ENCODE measurements at places on chromosomes 11 and 22.

- DNase-seq: no peak
Measured at GRCh38 chr11:9787981-9788521, 124.2 kb downstream of the SWAP70 start.

GRCh38 chr11:60944490-60945294, 7.3 kb downstream of the SLC15A3 start:
- DNase-seq: no peak

GRCh38 chr22:28548406-28548805, 131.2 kb downstream of the TTC28 start:
- DNase-seq: no peak

DNA sequence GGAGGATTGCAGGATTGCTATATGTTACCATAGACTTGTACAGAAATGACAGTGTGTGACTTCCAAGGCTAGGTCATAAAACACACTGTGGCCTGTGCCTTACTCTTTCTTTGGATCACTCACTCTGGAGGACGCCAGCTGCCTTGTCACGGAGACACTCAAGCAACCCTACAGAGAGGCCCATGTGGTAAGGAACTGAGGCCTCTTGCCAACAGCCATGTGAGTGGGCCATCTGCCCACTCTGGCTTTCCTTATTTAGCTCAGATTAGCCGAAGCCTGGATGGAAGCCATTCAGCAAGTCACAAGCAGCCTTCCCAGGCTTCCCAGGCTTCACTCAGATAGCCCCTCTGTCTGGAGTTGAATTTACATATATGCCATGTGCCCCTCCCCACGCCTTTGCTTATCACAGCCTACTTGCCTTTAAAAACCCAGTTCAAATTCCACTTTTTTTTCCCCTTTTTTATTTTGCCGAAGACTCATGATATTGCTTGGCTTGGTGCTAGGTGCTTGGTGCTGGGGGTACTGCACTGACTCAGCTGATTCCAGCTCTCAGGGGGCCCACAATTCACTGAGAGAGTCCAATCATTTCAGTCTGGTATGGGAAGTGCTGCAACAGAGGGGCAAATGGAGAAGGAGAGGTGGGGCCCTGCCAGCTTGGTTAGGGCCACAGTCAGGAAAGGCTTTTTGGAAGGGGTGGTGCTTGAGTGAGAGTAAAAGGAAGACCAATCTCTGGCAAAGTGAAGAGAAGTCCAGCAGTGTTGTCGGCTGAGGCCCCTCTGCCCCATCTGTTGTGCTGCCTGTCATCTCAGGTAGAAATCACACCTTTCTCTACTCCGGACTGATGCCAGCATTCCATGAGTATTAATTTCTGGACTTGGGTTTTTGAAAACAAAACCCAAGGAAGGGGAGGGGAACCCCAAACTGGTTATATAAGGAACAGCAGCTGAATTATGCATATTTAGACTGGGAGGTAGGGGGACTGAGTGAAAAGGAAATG, 14.5 kb upstream of the P4HA3 start:
- no peak for DNase-seq

- no peak for DNase-seq
Measured at GRCh38 chr11:72723508-72723907, 28.7 kb downstream of the ARAP1 start.

- DNase-seq: no peak
Measured at GRCh38 chr22:40330086-40330485, 16.2 kb upstream of the ADSL start.

DNA sequence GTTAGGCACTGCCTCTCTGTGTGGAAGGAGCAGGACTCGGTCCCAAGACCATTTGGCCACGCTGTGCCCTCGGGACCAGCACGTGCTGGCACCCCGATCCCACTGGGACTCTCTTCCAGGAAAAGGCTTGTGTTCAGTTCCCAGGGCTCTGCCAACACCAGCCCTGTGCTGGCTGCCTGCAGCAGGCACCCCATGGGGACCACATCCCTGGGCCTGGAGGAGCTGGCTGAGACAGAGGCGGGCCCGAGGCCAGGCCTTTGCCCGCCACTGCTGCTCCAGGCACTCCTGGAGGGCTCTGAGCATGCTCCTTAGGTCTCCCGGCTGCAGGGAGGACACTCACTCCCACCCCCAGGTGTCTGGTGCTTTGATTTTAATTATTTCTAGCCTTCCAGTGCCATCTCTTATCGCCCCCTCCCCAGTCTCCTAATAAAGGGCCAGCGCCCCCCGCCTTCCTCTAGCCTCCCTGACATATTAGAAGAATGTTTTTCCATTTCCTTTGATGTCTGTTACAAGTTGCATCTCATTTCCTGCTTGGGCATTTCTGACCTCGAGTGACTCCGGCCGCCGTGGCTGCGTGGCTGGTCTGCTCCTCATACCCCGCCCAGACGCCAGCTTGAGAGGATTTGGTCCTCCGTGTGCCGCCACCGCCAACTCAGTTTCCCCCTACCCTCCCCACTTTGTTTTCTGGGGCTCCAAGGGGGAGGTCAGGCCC, 14.4 kb downstream of the CDKN1C start:
- DNase-seq: no peak

DNA sequence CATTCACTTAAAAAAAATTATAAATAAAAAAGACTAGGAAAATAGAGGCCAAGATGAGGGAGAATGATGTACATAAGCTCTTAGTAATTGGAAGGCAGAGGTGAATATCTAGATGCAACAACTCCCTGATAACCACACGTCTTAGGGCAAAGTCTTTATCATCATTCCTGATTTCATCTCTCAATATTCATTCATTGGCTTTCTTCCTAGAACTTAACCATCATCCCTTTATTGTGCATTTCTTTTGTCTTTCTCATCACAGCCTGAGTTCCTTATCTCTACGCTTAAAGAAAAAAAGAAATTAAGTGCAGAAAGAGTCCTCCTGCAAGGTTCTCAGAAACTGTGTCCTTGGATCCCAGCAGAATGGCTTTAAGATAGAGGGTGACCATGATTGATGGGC, 23.2 kb upstream of the FLI1 start:
- DNase-seq: no peak

- DNase-seq: no peak
Measured at GRCh38 chr22:35024364-35024692, 41.6 kb upstream of the ISX start.

DNA sequence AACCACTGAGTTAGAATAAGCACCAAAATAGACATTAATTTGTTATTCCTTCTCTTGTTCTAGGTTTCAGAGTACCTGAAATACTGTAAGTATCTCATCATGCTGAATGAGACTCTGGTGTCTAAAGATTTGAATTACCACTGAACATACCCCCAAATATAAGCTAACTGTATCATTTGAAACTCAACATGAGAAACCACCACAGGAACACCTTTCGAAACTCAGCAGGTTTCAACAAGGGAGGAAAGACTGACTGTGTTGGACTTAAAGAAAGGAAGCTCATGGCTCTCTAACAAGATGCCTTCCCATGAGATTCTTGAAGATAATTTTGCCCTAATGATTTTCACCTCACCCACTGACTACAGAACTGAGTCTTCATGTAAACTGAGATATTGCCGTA, 37.0 kb downstream of the PRCP start:
- DNase-seq: no peak

- DNase-seq: no peak
Measured at GRCh38 chr11:28756977-28757376, 648.8 kb downstream of the METTL15 start.

GRCh38 chr22:35782504-35782903, 64.8 kb downstream of the APOL5 start:
- DNase-seq: no peak

DNA sequence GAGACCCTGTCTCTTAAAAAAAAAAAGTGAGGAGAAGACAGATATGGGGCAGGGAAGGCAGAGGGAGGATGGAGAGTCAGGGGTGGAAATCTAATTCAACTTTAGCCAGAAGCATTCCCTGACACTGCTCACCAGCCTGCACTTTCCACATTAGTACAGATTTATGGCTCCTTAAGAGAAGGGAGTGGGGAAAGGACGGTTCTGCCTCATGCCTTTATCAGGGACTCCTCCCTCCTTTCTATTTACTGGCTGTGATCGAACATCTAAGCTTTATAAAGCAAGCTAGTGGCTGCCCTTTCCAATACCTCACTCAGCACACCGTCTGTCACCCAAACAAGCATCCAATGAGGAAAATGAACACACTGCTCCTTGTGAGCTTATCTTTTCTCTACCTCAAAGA, at the start of gene PATE4:
Gene PATE4, plus strand, starts transcription at position 301 of the 400 bp plus-strand sequence. Its CDS starts 44 bp downstream, at position 345.
- no peak for DNase-seq

- no peak for DNase-seq
Measured at GRCh38 chr11:28169816-28170215, 61.6 kb downstream of the METTL15 start.

DNA sequence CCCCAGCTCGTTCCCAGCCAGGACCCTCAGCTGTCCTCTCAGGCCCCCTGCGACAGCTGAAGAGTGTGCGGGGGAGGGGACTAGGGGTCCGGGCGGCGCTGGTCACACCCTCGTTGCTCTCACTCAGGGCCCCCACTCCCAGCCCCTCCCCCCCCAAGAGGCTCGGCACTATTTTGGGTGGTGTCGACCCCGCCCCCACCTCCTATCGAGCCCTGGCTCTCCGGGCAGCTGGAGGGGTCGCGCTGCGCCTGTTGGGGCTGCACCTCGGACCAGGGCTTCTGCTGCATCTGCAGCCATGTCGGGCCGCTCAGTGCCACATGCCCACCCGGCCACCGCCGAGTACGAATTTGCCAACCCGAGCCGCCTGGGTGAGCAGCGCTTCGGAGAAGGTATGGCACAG, at the start of gene HSPB2:
Gene HSPB2, plus strand, starts transcription at position 200 of the 400 bp plus-strand sequence. Its CDS starts 96 bp downstream, at position 296.
- no peak for DNase-seq

- DNase-seq: no peak
Measured at GRCh38 chr11:10648871-10649270, 44.7 kb downstream of the IRAG1 start.

DNA sequence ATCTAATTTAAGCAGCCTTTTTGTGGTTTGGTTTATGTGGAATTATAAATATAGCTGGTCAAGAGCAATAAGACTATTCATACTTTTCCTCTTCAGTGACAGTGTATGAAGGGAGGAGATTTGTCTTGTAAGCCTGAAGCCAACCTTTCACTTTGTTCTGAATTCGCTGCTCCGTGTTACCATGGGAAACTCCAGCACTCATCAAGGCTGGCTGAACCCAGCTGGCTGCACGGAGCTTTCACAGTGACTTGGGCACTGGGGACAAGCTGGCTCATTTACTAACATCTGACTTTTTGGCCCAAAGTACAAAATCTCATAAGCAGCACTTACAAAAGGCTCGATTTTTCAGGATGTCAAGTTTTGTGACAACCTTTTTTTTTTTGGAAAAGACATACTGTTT, 120.4 kb upstream of the GRIA4 start:
- no peak for DNase-seq

GRCh38 chr11:3195251-3196160, 23.1 kb downstream of the MRGPRG start:
- DNase-seq: no peak

DNA sequence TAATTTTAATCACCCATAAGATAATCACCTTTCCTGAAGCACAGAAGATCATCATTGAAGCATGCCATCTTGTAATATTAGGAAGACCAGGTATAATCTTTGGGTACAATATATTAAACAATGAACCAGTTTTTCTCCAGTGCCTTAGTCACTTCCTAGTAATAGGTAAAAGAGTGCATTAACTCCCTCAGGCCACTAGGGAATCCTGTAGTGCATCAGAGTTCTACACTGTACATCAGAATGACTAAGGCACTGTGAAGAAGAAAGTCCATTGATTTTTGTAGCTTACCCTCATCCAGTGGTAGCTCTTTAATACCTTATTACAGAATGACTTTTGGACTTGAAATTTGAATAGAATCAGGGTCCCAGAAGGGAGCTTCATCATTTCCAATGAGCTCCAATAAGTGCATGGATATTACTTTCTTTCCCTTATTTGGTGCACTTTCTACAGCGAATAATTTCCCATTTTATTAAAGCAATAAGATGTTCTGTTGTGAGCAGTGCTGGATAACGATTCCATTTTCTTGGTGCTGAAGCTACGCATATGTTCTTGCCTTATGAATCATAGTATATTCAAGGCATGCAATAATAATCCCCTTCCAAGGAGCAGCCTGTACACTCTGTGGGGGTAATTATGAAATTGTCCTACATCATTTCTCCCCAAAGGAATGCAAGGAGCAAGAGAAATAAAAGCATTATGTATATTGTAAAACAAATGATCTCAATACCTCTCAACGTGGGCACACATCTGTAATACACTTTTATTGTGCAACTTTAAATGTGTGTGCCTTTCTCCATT, 4.7 kb downstream of the C11orf87 start:
- no peak for DNase-seq

DNA sequence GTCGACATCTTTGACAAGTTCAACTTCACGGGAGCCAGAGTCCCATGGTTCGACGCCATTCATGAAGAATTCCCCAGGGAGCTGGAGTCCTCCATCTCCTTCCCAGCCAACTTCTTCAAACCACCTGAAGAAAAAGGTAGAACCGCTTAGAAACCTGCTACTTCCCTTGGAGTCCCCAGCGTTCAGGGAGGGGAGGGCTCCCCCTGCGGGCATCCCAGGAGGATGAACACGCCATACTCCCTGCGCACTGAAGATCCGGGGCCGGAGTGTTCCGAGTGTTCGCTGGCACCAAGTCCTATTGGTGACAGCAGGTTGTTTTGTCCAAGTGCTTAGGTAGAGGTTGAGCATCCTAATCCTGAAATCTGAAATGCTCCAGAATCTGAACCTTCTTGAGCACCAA, 51.7 kb upstream of the PRODH start:
- DNase-seq: no peak

- DNase-seq: no peak
Measured at GRCh38 chr11:44903518-44903917, 47.2 kb downstream of the TP53I11 start.

GRCh38 chr22:40410272-40410671, 39.9 kb downstream of the SGSM3 start:
- no peak for DNase-seq

DNA sequence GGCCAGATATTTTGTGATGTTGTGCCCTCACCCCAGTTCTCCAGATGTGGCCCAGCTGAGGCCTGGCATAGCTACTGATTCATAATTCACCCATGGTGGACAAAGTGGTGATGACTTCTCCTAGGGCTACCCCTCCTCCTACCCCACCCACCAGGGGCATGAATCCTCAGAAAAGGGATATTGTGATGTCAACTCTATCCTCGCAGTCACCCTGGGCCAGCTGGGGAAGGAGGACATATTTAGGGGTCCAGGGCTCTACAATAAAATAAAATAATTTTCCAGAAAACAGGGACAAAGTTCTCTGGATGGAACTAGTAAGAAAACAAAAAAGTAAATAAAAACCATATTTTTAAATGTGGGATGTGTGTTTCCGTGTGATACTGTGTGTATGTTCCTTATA, at the start of gene UBQLNL:
Gene UBQLNL, minus strand, starts transcription at position 101 of the 400 bp plus-strand sequence. CDS start 258 bp downstream, outside the sequence.
- DNase-seq: no peak

DNA sequence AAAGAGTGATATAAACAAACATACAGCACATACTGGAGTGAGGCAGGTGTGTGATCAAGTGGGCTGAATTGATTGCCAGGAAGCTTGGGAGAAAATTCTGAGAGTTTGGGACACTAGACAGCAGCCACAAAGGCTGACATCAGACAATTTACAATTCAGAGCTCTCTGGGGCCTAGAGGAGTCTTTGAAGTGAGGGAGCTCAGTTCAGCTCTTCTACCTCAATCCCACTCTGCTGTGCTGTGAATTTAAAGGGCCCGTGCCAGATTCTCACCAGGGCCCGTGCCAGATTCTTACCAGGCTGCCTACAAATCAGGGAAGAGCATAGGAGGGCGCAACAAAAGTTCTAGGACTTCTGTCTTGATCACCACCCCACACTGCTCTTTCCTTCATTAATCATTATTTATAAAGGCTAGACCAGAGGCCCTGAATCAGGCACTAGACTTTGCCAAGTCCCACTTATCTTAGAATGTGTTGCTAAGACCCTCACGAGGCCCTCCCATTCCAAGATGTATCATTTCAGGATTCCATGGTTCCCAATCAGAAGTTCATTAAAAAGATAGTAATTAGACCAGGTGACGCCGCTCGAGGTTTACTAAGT, 112.4 kb downstream of the KIRREL3 start:
- no peak for DNase-seq

Data from OCI-LY7 (cell line).